Kidney epithelial cell (primary cell): ENCODE measurements at places on chromosomes 5 and 9. TPM values are rescaled to one million over a fixed set of nuclear protein-coding genes. Genes with fewer than 3 reads are reported as not detected.

GRCh38 chr5:179504600-179505396 is 45.6 kb upstream of the RUFY1 start:
- no peak for DNase-seq

- no peak for DNase-seq
These were observed 2.0 kb upstream of the CDC14B start for GRCh38 chr9:96621618-96622017.

GRCh38 chr5:117405197-117405596 is 830.6 kb upstream of the SEMA6A start:
- no peak for DNase-seq

DNA sequence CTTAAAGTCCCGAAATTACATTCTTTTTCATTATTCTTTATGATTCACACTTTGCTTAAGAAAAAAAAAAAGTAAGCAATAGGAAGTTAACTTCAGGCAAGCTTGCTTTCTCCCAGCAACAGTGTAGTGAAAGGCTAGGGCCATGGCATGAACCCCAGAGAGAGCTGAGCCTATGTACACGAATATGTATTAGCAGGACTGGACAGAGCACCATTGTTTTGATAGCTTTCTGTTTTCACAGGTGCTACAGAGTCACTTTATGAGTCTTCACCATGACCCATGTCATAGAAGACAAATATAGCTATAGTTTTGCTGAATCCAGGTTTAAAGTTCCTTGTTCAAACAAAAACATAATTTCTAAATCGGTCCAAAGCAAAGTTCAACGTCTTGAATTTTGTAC is 199.2 kb downstream of the ADAMTSL1 start:
- no peak for DNase-seq

DNA sequence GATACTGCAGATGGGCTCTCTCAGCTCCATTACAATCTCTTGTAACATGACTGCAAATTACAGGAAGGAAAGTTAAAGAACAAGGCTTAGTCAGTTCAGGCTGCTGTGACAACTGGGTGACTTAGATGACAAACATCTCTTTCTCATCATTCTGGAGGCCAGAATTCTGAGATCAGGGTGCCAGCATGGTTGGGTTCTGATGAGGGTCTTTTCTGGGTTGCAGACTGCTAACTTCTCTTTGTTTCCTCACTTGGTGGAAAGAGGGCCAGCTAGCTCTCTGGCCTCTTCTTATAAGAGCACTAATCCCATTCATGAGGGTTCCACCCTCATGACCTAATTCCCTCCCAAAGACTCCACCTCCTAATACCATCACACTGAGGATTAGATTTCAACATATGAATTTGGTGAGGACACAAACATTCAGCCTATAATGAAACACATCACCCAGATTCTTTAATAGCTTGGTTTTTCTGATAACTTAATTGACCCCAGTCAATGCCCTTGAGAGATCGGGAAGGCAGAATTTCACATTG is 73.6 kb upstream of the MAMDC2 start:
- no peak for DNase-seq

- no peak for DNase-seq
These were observed 2.6 kb downstream of the AJM1 start for GRCh38 chr9:136844761-136845464.

Gene MYMK
- not detected in 2 replicates for total RNA-seq

GRCh38 chr9:26261503-26262330 is 583.5 kb upstream of the TUSC1 start:
- peak; percentile 72 for DNase-seq

- peak; percentile 32 for DNase-seq
These were observed 41.2 kb downstream of the NADK2 start for GRCh38 chr5:36200513-36200912.

DNA sequence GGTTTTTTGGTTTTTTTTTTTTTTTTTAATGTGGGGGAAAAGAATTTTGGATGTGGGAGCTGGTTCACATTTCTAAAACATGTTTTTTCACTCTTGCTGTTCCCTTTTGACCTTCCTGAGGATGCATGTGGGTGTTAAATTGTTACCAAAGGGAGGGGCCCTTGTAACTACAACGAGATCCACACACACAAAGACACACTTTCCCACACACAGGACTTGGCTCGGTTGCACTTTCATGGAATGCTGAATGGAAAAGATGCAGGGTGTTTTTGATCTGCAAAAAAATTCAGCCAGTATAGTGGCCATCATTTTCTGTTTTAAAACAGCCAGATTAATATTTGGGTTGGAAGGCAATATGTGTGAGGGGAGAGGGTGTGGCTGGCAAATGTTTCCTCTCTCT is 576.9 kb downstream of the EBF1 start:
- no peak for DNase-seq

DNA sequence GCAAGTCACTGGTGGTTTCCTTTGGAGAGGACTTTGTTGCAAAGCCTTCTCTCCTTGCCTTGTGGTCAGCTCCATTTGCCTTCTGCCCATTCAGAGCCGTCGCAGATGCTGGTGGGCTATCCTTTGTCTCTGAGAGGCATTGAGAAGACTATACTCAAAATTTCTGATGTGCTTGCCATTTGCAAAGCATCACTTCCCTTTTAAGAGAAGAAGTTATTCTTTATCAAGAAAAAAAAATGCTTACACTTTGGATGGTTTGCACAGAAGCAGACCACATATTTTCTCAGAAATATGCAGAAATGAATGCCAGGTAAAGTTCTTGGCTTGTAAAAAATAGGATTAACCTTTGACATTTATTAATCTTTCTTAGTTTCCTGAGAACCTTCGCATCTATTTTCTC is 195.8 kb upstream of the KLF4 start:
- no peak for DNase-seq

- no peak for DNase-seq
These were observed at the start of gene MINAR2 for GRCh38 chr5:129747572-129748407. TSS of gene MINAR2 (plus strand) at chr5:129748094. CDS start at chr5:129748191, 97 bp downstream.

DNA sequence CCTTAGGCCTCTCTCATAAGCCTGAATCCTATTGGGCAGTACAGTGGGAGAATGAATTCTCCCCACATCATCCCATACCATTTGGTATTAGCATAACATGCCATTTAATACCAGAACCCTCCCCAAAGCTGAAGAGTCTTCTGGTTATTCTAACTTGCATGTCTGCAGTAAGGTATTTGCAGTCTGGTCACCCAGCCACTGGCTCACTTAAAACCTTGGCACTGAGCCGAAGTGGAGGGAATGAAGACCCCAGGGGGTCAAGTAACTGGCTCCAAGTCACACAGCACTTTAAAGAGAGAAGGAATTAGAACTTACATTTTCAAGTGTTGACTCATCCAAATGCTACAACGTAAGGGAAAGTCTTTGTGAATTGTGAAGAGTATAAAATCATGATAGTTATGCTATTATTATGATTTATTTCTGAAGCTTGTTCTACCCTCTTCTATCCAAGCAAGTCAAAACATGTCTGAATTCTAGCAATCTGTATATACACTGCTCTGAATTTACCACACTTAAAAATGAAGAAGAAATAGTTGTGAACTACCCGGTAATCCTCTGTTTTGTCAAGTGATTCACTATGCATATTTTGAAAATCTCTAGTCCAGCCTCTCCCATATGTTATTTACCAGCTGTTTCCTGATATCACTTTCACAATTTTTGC is 28.5 kb downstream of the GLRA1 start:
- peak; percentile 28 for DNase-seq

DNA sequence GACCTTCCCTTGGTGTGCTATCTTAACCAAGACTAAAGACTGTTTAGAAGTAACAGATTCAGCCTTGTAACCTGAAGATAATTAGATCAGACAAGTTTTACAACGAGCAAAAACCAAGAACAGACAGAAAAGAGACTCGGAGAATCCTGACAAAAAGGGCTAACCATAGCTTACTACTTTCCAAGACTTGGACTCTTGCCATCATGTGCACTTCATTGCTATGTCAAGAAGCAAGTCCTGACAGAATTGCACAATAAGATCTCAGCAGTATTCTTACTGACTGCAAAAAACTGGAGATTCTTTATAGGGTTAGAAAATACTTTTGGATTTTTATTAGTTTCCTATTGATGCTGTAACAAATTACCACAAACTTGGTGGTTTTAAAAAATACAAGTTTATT is 1539.0 kb upstream of the NUDT12 start:
- DNase-seq: no peak

Gene KCNV2
- total RNA-seq: not detected in 2 replicates

DNA sequence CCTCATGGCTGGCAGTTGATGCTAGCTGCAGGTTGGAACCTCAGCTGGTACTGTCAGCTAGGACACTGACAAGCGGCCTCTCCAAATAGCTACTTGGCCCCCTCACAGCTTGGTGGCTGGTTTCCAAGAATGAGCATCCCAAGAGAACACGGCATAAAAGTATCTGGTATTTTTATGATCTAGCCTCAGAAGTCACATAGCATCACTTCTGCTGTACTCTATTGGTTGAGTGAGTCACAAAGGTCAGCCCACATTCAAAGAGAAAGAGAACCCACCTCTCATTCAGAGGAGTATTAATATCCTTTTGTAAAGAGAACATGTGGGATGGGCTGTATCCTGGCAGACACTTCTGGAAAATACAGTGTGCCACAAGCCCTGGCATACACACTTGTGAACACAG is 6.0 kb upstream of the SIL1 start:
- no peak for DNase-seq

GRCh38 chr5:11384441-11385250 is 519.6 kb downstream of the CTNND2 start:
- no peak for DNase-seq

GRCh38 chr5:172322028-172322965 is 38.7 kb upstream of the UBTD2 start:
- DNase-seq: peak; percentile 39

DNA sequence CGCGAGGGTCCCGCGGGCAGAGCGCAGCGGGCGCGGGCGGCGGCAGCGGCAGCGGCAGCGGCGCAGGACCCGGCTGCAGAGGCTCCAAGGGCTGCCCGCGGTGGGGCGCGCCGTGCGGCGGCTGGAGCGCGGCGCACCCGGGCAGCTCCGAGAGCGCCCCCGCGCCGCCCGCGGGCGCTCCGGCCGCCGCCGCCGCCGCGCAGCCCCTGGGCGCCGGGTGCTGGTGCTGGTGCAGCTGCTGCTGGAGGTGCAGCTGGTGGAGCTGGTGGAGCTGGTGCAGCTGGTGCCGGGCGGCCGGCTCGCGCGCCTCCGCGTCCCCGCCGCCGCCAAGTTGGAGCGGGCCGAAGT is 644 bp downstream of the IER5L start:
- DNase-seq: no peak

DNA sequence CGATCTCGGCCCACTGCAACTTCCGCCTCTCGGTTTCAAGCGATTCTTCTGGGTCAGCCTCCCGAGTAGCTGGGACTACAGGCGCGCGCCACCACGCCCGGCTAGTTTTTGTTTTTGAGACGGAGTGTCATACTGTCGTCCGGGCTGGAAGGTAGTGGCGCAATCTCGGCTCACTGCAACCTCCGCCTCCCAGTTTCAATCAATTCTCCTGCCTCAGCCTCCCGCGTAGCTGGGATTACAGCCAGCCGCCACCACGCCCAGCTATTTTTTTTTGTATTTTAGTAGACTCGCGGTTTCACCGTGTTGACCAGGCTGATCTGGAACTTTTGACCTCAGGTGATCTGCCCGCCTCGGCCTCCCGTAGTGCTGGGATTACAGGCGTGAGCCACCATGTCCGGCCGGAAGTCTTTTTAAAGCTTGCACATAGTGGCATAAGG is 1.2 kb downstream of the SMC5 start:
- DNase-seq: no peak
